ENCODE measurements at places on chromosomes 12 and 14.
A peak's percentile ranks its signal among the peaks of the same experiment; 100 is the strongest.

- no peak for DNase-seq
Measured at GRCh38 chr12:19759227-19759626, 319.9 kb downstream of the AEBP2 start.

- DNase-seq, result no peak
Measured at GRCh38 chr12:14927267-14927666, 11.1 kb downstream of the ERP27 start.

GRCh38 chr14:20682435-20683124, 1.8 kb upstream of the RNASE4 start:
- peak; percentile 89 for DNase-seq

DNA sequence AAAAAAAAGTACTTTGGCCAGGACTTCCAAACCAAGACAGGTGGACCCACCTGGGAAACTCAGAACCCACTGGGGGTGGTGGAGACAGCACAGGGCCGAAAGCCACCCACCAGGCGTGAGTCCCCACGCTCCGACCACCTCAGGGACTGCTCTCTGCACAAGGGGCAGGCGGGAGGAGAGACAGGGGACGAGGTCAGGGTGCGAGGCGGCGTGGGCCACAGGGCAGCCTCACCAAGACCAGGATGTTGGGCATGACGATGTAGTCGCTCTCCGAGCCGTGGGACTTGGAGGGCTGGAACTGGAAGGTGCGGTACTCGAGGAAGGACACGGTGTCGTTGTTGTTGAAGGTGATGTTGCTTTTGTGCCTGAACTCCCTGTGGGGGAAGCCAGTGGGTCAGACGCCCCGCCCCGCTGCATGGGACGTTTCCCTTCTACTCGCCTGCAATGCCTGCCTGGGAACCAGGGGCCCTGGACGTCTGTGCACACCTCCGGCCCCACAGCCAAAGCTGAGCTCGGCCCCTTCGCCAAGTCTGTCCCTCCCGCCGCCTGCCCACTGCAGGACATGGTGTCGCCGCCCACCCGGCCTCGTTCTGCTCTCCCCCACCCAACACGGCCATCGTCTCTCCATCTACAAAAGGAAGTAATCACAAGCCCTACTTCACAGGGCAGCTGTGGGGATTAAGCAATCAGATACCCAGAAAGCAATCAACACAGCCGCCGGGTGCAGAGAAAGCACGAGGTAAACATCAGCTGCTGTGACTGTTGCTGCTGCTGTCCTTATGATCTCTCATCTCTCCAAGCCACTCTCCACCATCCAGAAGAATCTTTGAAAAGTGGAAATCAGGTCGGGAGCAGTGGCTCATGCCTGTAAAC, 48.7 kb downstream of the SCARB1 start:
- DNase-seq, result no peak

GRCh38 chr14:39763402-39763890, 331.2 kb upstream of the FBXO33 start:
- no peak for DNase-seq

- peak; percentile 87 for DNase-seq
Measured at GRCh38 chr12:49336645-49337584, at the start of gene C1QL4. Gene C1QL4, minus strand, starts transcription at chr12:49337188. Its CDS starts 711 bp downstream, at chr12:49336477.

DNA sequence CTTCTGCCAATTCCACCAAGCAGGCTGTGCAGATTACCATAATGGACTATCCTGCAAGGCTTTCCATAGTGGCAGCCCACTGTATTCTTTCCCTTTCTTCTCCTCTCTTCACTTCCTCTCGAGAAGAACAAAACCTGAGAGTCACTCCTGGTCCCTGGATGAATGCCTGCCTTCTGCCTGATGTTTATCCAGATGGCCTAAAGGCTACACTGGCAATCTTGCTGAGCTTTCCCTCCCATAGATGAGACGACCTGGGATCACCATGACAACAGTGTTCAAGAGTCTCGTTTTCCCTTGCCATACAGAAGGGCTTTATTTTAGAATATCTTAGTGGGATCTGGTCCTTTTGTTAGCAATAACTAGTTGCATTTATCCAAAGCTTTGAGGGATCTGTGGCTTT, 142.3 kb downstream of the RTN1 start:
- DNase-seq, result no peak

DNA sequence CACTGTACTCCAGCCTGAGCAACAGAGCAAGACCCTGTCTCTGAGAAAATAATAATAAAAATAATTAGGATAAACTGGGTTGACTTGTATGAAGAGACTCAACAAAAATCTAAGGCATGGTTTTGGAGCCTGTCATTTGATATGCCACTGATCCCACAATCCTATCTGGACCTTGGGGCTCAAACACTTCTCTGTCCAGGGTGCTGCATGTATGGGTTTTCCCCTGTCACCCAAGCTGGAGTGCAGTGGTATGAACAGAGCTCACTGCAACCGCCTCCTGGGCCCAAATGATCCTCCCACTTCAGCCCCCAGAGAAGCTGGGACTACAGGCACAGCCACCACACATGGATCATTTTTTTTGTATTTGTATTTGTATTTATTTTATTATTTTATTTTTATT, 5.3 kb upstream of the VSIG10 start:
- no peak for DNase-seq

DNA sequence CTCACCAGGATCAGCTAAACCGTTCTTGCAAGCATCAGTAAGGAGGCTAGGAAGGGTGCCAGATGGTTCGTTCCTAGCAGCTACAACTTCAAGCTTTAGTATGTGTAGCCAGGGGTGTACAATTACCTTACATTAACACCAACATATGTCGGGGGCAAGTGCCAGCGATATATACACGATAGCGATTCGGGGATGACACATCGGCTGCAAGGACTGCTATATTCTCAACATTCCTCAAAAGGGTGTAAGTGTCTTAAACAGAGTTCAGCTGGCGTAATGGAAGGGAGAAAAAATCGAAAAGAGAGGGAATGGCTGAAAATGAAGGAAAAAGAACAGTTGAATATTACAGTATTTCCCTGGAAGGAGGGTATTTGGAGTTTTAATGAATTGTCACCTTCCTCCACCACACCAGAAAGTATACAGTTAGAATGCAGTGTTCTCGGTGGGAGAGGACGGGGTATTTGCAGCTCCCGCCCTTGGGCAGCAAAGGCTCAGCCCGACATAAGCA, 545 bp downstream of the LIMA1 start:
- no peak for DNase-seq

DNA sequence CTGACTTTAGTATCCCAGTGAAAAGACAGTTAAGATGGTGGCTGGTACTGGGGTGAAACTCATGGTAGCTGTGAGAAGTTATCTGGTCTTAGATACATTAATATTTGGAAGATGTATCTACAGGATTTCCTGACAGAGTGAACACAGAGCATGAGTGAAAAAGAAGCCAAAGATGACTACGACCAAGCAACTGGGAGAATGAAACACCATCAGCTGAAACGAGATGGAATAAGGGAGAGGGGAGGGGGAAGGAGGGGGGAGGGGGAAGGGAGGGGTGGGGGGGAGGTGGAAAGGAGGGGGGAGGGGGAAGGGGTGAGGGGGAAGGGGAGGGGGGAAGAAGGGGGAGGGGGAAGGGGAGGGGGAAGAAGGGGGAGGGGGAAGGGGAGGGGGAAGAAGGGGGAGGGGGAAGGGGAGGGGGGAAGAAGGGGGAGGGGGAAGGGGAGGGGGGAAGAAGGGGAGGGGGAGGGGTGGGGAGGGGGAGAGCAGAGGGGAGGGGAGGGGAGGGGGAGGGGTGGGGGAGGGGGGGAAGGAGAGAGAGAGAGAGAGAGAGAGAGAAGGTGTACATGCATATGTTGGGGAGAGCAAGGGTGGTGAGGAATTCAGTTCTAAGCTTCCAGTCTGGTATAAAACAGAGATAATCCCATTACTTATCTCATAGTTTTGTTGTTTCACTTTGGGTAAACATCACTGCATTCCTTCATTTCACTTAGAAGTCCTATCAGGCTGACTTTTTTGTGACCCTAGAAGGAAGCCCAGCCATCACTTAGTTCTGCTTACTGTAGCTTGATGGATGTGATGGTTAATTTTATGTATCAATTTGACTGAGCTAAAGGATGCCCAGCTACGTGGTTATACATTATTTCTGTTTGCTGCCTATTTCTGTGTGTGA, 73.9 kb downstream of the SPPL3 start:
- no peak for DNase-seq

GRCh38 chr12:106431839-106432411, 74.4 kb downstream of the POLR3B start:
- DNase-seq, result no peak
